Neural crest cell (in vitro differentiated cells): ENCODE measurements at places on chromosomes 13 and 19.

DNA sequence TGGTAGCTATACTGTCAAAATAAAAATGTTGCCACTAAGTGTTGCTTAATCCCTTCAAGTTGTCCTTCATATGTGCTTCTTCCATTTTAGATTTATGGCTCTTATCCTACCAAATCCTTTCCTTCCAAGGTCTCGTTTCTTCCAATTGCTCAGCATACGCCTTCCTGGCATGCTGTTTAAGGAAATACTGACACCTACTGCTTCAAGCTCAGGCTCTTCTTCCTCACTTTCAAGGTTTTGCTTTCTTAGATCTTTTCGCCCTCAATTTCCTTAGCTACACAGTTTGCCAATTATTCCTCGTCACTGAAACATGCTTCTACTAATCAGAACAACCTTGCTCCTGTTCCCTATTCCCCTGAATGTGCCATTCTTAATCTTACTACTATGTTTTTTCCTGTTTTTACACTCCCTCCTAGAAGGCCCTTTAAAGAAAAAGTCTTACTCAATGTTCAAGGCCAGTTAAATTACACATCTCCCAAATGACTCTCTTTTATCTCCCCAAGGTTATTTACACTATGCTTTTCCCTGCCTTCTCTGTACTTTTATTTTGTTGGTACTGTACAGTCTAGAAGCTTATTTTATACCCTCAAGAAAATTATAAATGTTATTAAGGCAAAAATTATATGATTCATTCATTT is 343.1 kb downstream of the MZT1 start:
- H3K27me3 ChIP-seq, result no peaks in the 10 kb centered on the region
- no peak overlapping the region for H3K4me3 ChIP-seq
- H3K4me1 ChIP-seq, result peaks cover 8% of the 10 kb centered on the region
- no peaks in the 10 kb centered on the region for H3K36me3 ChIP-seq
- DNase-seq, result no peak
- H3K27ac ChIP-seq, result no peak overlapping the region

- no peak for DNase-seq
- no peak overlapping the region for H3K4me3 ChIP-seq
- no peak overlapping the region for H3K27ac ChIP-seq
- H3K27me3 ChIP-seq, result no peaks in the 10 kb centered on the region
- no peaks in the 10 kb centered on the region for H3K36me3 ChIP-seq
Observed at GRCh38 chr13:98972627-98973026, 5.2 kb downstream of the DOCK9 start.

DNA sequence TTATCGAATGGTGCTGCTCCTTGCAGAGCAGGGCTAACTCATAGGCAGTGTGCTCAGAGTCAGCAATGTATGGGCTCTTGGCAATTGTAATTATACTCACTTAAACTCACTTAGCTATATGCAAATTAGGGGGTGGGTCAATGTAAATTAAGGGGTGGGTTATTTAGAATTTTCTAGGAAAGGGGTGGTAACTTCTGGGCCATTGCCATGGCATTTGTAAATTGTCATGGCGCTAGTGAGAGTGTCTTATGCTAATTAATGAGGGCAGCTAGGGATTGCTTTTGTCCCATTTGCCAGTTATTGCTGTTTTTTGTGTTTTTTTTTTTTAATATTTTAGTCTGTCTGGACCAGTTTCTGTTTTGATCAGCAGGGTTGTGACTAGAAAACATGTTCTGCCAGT is 68.4 kb downstream of the DIAPH3 start:
- no peak overlapping the region for H3K4me3 ChIP-seq
- DNase-seq, result no peak
- H3K27me3 ChIP-seq, result no peaks in the 10 kb centered on the region
- H3K27ac ChIP-seq, result no peak overlapping the region

GRCh38 chr19:49857061-49857837 is 6.3 kb downstream of the PTOV1 start:
- peaks cover 20% of the 10 kb centered on the region for H3K4me1 ChIP-seq
- peaks cover 29% of the 10 kb centered on the region for H3K27me3 ChIP-seq
- peak overlapping the region; percentile 59 for H3K4me3 ChIP-seq
- peaks cover 9% of the 10 kb centered on the region for H3K36me3 ChIP-seq
- H3K27ac ChIP-seq, result no peak overlapping the region

DNA sequence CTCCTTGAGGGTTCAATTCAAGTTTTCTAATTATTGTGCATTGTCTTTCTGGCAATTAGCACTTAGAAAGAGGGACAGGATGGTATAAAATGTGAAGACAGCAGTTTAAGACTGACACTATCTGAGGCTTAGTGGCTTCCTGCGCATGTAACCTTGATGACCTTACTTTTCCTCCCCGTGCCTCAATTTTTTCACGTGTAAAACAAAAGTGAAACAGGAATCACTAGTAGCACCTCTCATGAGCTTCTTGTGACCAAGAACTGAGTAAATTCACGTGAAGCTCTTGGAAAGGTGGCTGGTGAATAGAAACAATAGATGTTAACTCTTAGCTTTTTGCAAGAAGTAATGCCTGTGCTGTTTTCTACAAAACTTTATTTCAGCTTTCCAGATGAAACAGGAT is 233.9 kb downstream of the LMO7 start:
- H3K4me3 ChIP-seq, result peak overlapping the region; percentile 70
- H3K27ac ChIP-seq, result no peak overlapping the region
- no peak for DNase-seq
- H3K4me1 ChIP-seq, result peaks cover 14% of the 10 kb centered on the region

DNA sequence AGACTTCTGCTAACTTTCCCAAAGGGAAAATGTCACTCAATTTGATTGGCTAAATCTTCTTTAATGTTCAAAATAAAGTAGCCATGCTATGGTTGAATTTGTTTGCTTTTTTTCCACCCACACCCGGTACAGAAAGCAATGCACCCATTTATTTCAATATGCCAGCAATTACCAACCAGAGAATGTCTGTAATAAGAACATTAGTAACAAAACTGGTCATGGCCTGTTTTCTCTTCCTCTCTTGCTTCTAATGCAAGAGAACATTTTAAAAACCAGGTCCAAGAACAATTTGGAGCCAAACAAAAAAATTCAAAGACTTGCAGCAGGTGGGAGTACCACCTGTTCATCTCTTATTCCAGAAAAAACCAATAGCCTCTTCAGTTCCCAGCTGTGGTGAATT is 1108.8 kb upstream of the PCDH20 start:
- H3K4me1 ChIP-seq, result peaks cover 8% of the 10 kb centered on the region
- H3K36me3 ChIP-seq, result no peaks in the 10 kb centered on the region
- no peak overlapping the region for H3K4me3 ChIP-seq
- no peaks in the 10 kb centered on the region for H3K27me3 ChIP-seq
- DNase-seq, result no peak

- no peak overlapping the region for H3K4me3 ChIP-seq
- no peaks in the 10 kb centered on the region for H3K36me3 ChIP-seq
- no peak overlapping the region for H3K27ac ChIP-seq
Observed at GRCh38 chr19:42762789-42763188, 2.7 kb downstream of the PSG8 start.

- DNase-seq, result no peak
- peaks cover 38% of the 10 kb centered on the region for H3K4me1 ChIP-seq
- no peak overlapping the region for H3K4me3 ChIP-seq
- no peaks in the 10 kb centered on the region for H3K36me3 ChIP-seq
- no peak overlapping the region for H3K27ac ChIP-seq
Observed at GRCh38 chr13:79662882-79663281, 181.9 kb downstream of the NDFIP2 start.

GRCh38 chr13:113397608-113398425 is 33.9 kb upstream of the GRTP1 start:
- no peak overlapping the region for H3K27ac ChIP-seq
- H3K4me1 ChIP-seq, result peaks cover 5% of the 10 kb centered on the region
- no peaks in the 10 kb centered on the region for H3K36me3 ChIP-seq
- no peak overlapping the region for H3K4me3 ChIP-seq
- H3K27me3 ChIP-seq, result no peaks in the 10 kb centered on the region
- no peak for DNase-seq

- H3K4me1 ChIP-seq, result no peaks in the 10 kb centered on the region
- H3K36me3 ChIP-seq, result no peaks in the 10 kb centered on the region
- H3K4me3 ChIP-seq, result no peak overlapping the region
- no peak overlapping the region for H3K27ac ChIP-seq
- H3K27me3 ChIP-seq, result peaks cover 5% of the 10 kb centered on the region
Observed at GRCh38 chr19:31112158-31112557, 237.1 kb downstream of the TSHZ3 start.

DNA sequence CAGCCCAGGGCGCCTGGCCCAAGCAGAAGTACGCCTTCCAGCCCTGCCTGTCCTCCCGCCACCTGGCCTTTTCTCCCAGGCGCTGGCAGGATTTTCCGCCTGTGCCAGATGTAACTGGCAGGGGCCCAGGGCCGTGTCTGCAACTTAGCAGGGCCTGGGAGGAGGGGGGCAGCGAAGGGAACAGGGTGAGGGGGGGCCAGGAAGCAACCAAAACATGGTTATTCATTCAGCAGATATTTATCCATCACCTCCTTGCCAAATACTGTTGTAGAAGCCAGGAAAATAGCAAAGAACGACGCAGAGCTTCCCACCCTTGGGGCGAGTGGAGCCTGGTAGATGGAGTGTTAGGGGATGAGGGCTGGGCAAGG is 5.6 kb downstream of the TLE6 start:
- no peak for DNase-seq
- peaks cover 33% of the 10 kb centered on the region for H3K4me1 ChIP-seq
- no peaks in the 10 kb centered on the region for H3K36me3 ChIP-seq
- H3K27me3 ChIP-seq, result peaks cover 85% of the 10 kb centered on the region
- peak overlapping the region; percentile 44 for H3K4me3 ChIP-seq
- no peak overlapping the region for H3K27ac ChIP-seq

GRCh38 chr19:30881930-30882329 is 467.3 kb downstream of the TSHZ3 start:
- no peaks in the 10 kb centered on the region for H3K4me1 ChIP-seq
- H3K4me3 ChIP-seq, result no peak overlapping the region
- H3K36me3 ChIP-seq, result no peaks in the 10 kb centered on the region
- no peak for DNase-seq
- H3K27me3 ChIP-seq, result no peaks in the 10 kb centered on the region
- no peak overlapping the region for H3K27ac ChIP-seq

DNA sequence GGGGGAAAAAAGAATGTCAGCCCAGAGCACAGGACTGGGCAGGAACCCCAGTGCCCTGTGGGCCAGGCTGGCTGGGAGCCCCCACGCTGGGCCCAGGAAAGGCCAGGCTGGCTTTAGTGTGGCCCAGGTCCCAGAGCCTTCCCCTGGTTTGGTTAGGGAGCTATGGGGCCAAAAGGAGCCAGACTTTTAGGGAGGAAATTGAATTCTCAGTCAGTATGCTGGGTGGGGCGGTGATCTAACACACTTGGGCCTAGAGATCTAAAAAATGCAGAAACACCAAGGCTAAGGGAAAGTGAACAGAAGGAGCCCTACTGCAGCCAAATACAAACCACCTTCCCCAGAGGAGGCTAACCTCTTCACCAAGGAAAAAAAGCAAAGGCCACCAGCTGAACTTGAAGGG is 137.5 kb downstream of the CRYL1 start:
- no peak overlapping the region for H3K27ac ChIP-seq
- H3K27me3 ChIP-seq, result no peaks in the 10 kb centered on the region
- DNase-seq, result no peak
- H3K36me3 ChIP-seq, result peaks cover 2% of the 10 kb centered on the region
- H3K4me3 ChIP-seq, result no peak overlapping the region
